Stimulated activated effector memory CD8-positive, alpha-beta T cell treated with anti-CD3 and anti-CD28 coated beads, Interleukin-12 subunit alpha, Interleukin-12 subunit beta, amount 100 ng/mL, for 72 hours (primary cell): ENCODE measurements at places on chromosomes 3 and 15.

- no peak for DNase-seq
These were observed 50.4 kb downstream of the APH1B start for GRCh38 chr15:63327648-63328421.

DNA sequence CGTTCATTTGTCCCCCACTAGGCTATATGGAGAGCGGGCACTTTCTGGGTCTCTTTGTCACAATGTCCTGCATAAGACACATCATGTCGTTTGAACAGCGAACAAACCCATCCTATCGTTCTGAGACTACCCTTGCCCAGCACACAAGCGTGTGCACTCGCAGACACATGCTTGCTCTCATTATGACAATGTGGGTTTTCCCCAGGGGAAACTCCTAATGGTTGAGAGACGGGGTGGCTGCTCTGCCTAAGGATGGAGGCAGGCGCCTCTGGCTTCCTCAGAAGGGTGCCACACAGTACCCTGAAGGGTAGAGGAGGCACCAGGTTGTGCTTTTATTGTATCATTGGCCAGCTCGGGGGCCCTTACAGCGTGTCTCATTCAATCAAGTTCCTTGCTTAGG, 51.0 kb upstream of the MYZAP start:
- no peak for DNase-seq

DNA sequence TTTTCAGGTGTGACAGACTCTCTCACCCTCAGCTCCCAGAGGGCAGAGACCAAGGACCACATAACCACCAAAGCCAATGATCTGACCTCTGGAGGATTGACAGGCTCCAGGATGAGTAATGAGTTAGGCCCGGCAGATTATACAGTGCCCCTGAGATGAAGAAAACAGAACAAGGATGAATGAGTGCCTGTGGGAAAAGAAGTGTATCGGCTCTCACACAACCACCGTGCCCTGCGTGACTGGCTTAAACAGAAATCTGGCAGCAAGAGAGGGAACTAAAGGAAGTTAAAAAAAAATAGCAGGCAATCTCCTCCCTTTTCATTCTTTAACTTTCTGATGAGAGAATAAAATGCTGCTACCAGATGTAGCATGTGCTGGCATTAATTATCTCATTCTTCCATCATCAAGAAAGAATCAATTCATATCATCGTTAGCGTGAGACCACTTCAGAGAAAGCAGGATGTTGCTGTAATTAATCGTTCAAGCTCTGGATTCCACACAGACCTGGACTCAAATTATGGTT, 227.5 kb upstream of the COL8A1 start:
- DNase-seq = no peak

DNA sequence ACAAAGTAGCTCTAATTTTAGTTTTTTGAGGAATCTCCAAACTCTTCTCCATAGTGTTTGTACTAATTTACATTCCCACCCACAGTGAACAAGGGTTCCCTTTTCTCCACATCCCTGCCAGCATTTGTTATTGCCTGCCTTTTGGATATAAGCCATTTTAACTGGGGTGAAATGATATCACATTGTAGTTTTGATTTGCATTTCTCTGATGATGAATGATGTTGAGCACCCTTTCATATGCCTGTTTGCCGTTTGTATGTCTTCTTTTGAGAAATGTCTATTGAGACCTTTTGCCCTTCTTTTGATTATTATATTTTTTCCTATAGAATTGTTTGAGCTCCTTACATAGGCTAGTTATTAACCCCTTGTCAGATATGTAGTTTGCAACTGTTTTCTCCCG, 239.9 kb upstream of the TPM1 start:
- DNase-seq = no peak

GRCh38 chr3:178514401-178514800, 21.8 kb upstream of the KCNMB2 start:
- DNase-seq = no peak
